ENCODE measurements at places on chromosomes 12 and 14.

- peak; percentile 42 for DNase-seq
These were observed 5.7 kb downstream of the DENND5B start for GRCh38 chr12:31585271-31585670.

GRCh38 chr14:85813040-85813439 is 283.1 kb downstream of the FLRT2 start:
- DNase-seq, result no peak

DNA sequence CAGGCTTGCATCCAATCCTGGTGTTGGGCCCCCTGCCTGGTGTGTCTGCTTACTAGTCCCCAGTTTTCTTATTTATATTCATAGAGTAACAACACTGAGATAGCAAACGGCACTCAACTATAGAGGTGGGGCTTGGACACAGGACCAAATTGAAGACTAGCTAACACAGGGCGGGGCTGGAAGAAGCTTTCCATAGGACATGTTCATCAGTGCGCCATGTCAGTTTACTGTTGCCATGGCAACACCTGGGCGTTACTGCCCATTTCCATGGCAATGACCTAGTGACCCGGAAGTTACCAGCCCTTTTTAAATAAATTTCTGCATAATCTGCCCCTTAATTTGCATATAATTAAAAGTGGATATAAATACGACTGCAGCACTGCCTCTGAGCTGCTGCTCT is 275.5 kb upstream of the TMEM132C start:
- DNase-seq, result no peak

- DNase-seq, result no peak
These were observed 62.3 kb upstream of the CCDC175 start for GRCh38 chr14:59638885-59639284.

- DNase-seq, result no peak
These were observed 45.6 kb downstream of the DDX11 start for GRCh38 chr12:31119192-31119802.

DNA sequence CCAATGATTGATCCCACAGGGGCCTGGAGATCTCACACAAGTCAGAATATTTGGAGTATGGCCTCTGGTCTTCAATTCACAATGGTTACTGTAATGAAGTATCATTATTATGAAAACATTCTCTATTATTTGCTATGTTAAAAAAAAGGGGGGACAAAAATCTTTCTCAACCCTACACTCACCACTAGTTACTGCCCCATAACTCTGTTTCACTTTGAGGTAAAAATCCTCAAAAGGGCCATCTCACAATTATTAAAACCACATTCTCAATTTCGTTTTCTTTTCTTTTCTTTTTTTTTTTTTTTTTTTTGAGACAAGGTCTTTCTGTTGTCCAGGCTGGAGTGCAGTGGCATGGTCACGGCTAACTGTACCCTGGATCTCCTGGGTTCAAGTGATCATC is 59.6 kb upstream of the KCNC2 start:
- no peak for DNase-seq

- peak; percentile 78 for DNase-seq
These were observed 35.7 kb upstream of the HIF1A start for GRCh38 chr14:61659582-61659981.

DNA sequence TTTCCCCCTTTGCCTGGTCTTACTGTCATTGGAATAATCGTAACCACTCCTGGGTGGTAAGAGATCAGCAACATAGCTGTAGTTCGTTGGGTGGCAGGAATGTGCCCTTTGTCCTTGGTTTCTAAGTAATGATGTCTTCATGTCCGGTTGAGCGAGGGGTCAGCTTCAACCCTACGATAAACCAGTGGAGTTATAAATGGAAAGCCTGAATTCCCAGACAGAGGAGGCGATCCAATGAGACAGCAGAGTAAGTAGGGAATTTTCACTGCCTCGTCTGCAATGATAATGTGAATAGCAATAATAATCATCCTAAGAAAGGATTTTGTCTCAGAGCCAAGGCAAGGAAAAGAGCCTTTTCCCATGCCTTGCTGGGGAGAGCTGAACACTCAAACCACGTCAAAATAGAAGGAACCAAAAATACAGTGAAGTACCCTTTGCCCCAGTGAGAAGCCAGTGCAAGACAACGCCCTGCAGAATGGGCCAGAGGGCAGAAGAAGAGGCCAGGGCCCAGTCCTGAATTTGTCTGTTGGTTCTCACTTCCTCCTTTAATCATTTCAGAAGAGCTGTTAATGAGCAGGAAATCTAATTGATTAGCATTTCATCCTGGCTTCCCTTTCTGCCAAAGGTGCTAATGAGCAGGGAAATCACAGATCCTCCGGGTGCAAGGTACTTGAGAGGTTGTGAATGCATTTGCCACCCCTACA is 330.7 kb downstream of the CACNA1C start:
- DNase-seq, result no peak

- DNase-seq, result no peak
These were observed 21.1 kb downstream of the KITLG start for GRCh38 chr12:88559199-88559598.

Measured in adipocyte (in vitro differentiated cells).